AML-193 (cell line): ENCODE measurements at places on chromosomes 1 and 21.

DNA sequence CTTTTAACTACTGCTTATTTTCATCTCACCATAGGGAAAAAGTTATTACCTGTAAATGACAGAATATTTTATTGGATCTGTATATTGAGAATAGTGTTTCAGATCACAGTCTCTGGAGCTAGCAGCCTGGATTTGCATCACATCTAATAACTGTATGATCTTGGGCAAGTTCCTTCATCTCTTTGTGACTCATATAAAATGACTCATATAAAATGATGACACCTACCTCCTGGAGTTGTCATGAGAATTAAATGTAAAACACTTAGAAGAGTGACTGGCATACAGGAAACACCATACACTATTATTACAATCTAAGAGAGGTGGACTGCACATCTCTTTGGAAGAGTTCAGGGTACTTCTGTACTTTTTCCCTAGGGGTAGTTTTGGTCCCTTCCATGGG lies 421.3 kb downstream of the NEGR1 start:
- peak; percentile 69 for DNase-seq

DNA sequence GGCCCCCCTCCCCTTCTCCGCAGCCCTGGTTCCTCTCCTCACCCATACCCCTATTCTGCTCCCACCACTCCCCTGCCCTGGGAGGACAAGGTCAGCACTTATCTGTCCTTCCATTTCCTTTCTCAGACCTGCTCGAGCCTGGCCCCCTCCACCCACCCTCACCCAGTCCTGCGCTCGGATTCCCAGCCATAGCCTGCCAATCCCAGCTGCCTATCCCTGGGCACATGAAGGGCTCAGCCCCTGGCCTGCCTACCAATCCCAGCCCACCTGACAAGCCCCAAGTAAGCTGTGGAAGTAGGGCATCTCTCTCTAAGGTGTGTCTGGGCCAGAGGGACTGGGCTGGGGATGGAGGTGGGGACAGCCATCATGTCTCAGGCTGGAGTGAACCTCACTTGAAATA lies 5.4 kb downstream of the BLACAT1 start:
- DNase-seq, result no peak

DNA sequence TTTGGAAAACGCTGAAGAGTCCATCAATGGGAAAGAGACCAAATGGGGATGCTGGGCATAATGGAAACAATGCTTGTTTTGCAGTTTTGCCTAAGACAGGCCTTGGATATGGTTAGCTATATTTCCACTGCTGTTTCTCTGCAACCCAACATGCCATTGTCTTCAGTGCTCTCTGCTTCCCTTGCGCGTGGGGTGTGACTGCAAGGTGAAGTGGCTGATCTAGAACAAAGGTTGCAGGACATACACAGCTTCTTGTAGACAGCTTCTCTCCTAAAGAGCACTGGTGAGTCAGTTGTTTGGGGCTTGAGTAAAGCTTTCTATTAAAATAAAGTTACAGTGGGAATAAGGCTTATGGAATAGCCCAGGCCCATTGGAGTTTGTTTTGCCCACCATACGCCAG lies 33.0 kb downstream of the RUNX1 start:
- no peak for DNase-seq

GRCh38 chr1:156754219-156754618 lies 2.7 kb upstream of the HDGF start:
- no peak for DNase-seq

DNA sequence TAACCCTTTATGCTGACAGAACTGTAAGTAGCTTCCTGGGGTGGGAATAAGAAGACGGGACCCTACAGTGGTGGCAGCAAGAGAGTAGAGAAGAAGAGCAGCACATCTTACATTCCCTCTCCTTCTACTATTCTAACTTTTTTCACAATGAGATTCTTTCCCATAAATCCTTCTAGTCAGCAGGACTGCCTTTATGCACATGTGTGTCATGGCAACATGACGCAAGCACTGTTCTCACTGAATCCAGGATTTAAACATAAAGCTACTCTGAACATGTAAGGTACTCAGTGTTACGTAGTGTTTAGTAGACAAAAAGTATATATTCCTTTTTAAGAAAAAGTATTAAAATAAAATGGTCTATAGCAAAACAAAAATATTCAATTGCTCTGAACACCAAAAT lies 309.7 kb upstream of the LYPLAL1 start:
- DNase-seq, result no peak

DNA sequence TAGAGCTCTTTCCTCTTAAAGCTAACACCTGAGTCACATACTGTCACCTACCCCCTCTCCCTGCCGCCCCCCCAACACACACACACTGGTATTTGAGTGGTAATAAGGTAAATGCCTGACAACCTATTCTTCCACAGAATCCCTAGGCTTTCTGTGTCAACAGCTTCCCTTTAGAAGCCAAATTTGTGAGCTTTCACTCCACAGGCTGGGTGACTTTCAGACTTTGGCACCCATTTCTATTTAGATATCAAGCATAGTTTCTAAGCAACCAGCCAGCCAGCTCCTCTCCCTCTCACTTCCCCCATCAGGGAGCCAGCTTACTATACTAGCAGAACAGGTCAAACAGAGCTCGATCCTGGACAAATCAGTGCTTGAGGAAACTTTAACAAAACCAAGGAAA lies 3.2 kb upstream of the C1orf74 start:
- DNase-seq, result no peak

GRCh38 chr21:14826630-14827029 lies 238.2 kb downstream of the NRIP1 start:
- DNase-seq, result no peak

GRCh38 chr1:65332821-65333220 lies 23.5 kb downstream of the DNAJC6 start:
- DNase-seq, result no peak

DNA sequence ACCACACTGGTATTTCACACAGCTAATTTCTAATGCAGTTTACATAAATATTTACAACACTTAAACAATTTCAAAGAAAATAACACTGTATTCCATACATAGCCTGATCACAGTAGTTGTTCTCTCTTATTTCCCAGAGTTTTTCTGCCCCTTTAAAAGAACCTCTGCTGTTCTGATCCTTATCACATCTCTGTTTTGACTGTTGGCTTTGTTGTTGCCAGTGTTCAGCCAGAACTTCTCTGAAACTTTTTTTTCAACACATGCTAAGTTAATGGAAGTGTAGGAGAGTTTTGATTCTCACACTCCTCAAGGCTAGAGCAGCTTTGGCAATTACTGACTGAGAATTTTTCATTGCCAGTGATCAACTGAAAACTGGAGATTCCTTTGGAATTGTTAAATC lies 11.1 kb downstream of the SELE start:
- DNase-seq, result no peak

DNA sequence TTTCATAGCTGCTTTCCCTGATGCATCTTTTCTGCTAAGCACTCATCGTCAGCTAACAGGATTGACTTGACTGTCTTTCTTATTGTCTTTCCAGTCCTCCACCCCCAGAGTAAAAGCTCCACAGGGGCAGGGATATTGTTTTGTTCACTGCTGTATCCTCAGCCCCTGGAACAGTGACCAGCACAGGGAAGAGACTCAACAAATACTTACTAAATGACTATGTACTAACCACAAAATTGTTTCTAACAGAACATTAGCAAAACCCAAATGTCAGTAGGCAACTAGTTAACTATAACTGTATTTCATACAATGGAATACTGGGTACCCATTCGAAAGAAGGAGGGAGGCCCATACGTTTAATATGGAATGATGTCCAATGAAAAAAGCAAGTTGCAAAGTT lies 53.0 kb downstream of the BCAR3 start:
- no peak for DNase-seq

- DNase-seq, result no peak
These were observed 81.5 kb upstream of the UBE2U start for GRCh38 chr1:64121766-64122385.

DNA sequence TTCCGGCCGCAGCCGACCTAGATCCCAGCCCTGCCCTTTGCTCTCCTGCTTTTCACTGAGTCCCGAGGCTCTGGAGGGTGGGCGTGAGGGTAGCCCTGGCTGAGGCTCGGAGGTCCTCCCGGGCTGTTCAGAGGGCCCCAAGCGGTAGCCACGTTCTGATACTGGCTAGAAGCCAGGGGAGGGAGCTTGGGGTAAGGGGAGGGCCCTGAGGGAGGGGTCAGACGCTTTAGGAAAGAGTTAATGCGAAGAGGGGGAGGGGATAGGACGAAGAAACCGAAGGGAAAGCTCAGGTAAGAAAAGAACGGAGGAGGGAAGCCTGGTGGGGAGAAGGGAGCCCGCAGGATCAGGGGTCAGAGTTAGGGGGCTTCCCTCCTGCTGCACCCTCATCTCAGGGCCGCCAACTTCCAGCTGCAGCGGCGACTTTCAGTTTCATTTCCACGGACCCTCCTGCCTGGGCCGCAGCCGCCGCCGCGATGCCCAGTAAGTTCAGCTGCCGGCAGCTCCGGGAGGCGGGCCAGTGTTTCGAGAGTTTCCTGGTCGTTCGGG lies at the start of gene MOV10:
Gene MOV10 (plus strand): TSS at position 220 of the 546 bp plus-strand sequence. CDS start 254 bp downstream, at position 474.
- DNase-seq, result peak; percentile 36

DNA sequence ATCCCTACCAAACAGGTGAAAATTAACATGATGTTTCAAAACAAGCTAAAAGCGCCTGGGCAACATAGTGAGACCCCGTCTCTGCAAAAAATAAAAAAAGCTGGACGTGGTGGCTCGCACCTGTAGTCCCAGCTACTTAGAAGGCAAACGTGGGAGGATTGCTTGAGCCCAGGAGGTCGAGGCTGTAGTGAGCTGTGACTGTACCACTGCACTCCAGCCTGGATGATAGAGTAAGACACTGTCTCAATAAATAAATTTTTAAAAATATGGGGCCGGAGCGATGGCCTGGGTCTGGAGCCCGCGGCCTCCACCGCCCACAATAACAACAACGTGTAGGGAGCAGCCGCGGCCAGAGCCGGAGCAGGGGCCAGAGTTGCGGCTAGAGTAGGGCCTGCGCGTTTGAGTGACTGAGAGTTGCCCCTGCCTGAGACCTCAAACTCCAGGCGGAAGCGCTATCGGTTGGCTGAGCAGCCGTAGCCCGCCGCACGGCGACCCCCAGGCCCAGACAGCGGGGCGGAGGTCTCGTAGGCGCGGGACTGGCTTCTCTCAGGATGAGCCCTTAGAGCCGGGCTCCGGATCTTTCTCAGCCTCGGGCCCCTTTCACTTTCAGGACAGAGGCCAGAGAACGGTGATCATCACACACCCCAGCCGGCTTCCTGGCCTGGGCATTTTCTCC lies 41.4 kb downstream of the ZMYM1 start:
- no peak for DNase-seq

DNA sequence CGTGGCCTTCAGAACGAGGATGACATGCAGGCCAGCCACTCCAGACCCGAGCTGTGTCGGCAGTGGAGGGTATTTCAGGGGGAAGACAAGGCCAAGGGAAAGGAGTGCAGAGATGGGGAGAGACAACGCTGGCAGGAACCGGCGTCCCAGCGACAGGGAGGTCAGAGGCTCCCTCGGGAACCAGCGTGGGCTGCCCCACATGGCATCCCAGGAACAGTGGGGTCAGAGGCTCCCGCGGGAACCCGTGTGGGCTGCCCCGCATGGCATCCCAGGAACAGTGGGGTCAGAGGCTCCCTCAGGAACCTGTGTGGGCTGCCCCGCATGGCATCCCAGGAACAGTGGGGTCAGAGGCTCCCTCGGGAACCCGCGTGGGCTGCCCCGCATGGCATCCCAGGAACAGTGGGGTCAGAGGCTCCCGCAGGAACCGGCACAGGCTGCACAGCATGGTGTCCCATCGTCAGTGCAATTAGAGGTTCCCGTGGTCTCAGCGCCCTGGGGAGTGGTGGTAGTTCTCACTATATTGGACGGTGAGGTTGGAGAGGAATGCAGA lies 43.0 kb downstream of the SLC19A1 start:
- no peak for DNase-seq

GRCh38 chr1:222454186-222454585 lies 93.7 kb downstream of the HHIPL2 start:
- DNase-seq, result no peak

DNA sequence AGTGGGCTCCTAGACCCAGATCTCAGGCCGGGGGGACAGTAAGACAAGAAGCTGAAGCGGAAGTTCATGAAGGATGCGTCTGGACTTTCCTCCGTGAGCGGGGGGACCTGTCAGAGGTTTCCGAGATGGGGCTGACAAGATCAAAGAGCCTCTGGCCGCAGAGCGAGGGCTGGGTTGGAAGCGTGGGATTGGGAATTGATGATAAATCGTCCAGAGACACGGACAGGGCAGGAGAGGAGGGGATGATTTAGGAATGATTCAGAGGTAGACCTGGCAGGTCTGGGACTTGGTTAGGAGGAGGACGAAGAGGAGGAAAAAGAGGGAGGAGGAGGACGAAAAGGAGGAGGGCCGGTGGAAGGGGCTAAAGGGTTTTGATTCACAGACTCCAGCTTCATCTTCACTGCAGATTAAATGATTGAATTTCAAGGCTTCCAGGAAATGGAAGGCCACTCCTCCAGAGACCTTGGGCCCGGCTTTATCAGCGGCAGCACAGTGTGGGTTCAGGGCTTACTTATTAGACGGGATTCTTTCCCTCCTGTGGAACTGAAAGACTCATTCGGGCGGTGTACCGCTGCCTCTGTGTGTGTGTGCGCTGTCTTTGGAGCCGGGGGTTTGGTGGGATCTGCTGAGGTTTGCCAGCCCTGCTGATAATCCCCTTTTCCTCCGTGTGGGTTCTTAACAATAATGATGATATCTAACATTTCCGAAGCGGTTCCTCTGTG lies 85.7 kb upstream of the SLC45A1 start:
- no peak for DNase-seq

GRCh38 chr1:157081707-157082106 lies 17.9 kb downstream of the ETV3L start:
- no peak for DNase-seq

DNA sequence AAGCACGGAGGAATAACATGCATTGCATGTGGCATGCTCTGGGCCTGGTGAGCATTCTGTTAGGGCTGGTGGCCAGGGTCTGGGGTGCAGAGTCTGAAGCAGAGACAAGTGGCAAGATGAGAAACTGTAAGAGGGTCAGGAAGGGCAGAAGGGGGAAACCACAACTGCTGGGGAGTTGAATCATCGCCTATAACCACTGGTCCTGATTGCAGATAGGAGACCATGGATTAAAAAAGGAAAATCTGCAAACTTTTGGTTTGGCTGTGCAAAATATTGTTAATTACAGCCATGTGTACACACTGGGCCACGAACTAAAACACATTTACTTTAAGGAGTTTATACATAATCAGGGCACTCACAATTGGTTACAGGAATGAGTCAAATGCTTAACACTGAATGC lies 76.6 kb downstream of the TGFBR3 start:
- DNase-seq, result no peak

GRCh38 chr1:48645883-48646282 lies 130.8 kb downstream of the BEND5 start:
- no peak for DNase-seq

- DNase-seq, result no peak
These were observed 6.3 kb upstream of the IFNGR2 start for GRCh38 chr21:33396951-33397350.

DNA sequence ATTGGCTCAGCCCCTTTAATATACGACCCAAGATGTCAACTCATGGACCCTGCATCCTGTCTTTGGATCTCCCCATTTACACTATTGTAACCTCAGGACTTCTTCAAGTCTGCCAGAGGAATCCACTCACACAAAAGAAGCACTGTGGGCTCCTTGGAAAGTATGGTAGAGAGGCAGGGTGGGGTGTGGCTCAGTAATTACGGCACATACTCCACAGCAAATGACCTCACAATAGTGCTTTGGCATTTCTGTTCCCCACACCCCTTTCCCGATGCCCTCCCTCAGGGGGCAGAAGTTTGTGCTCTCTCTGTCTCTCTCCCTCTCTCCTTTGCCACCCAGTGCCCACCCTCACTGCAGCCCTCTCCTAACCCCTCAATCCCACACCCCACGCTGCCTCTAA lies 27.8 kb upstream of the IFNAR2 start:
- DNase-seq, result no peak

GRCh38 chr1:185200889-185201288 lies 43.9 kb downstream of the SWT1 start:
- no peak for DNase-seq
